Activated naive CD8-positive, alpha-beta T cell treated with anti-CD3 and anti-CD28 coated beads, Interleukin-2, amount 50 U/mL, for 16 hours (primary cell): ENCODE measurements at places on chromosomes 11 and 22.

GRCh38 chr11:35943713-35944502 is at the start of gene LDLRAD3:
LDLRAD3 (plus strand) TSS chr11:35944062; CDS start chr11:35944099, 37 bp downstream.
- no peak for DNase-seq

DNA sequence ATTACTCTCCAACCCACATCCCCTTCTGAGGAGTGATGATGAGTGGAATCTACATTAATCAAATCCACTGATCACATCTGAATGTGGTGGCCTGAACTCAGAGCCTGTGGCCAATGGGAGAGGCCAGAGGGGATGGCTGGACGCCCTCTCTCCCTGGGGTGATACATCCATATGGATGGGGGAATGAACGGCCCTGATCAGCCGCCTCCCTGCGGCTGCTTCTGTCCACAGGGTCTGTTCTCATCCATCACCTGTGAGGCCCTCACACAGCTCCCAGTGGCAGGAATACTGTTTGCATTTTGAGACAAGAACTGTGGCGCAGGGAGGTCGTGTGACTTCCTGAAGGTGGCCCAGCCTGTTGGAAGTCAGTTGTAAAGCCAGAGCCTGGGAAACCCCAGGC is 78.3 kb upstream of the SHISAL1 start:
- no peak for DNase-seq

- no peak for DNase-seq
Observed at GRCh38 chr22:47019012-47019790, 256.8 kb downstream of the TBC1D22A start.

DNA sequence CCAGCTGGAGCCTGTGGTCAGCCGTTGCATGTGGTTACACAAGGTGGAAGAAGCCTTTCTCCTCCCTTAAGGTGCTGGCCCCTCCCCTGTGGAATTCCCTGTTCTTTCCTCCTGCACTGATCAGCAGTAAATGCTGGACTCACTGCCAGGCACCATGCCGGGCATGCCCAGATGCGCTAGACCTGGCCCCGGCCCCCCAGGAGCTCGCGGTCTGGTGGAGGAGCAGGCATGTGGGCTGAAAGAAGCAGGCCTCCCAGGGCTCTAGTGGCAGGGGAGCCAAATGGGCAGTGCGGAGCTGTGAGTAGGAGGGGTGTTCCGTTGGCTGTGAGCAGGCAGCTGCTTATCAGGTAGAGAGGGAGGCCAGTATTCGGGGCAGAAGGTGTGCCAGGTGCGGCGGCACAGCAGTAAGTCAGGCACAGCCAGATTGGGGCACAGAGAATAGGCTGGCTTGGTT is 10.2 kb downstream of the DGKZ start:
- DNase-seq: no peak

DNA sequence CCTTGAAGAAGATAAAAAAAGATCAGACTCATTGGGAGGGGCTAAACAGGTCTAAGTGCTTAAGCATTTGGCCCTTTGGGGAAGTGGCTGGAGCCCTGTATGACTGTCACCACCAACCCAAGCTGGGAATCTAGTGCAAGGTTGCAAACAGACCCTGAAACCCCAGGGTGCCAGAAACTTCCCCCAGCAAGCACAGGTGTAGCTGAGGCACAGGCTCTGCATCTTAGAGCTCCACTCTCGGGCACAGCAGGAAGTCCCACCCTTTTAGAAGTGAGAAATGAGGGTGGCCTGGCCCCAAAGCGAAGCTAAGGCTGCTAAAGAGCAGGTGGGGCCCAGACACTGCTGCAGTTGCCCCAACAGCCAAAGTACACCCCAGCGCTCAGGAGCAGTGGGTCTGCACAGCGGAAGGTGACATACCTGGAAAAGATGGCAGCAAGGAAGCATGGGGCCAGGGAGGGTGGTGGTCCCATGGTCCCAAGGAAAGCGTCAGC is 5.8 kb upstream of the KDM2A start:
- DNase-seq: no peak

- DNase-seq: no peak
Observed at GRCh38 chr11:91960770-91961169, 263.8 kb upstream of the FAT3 start.

DNA sequence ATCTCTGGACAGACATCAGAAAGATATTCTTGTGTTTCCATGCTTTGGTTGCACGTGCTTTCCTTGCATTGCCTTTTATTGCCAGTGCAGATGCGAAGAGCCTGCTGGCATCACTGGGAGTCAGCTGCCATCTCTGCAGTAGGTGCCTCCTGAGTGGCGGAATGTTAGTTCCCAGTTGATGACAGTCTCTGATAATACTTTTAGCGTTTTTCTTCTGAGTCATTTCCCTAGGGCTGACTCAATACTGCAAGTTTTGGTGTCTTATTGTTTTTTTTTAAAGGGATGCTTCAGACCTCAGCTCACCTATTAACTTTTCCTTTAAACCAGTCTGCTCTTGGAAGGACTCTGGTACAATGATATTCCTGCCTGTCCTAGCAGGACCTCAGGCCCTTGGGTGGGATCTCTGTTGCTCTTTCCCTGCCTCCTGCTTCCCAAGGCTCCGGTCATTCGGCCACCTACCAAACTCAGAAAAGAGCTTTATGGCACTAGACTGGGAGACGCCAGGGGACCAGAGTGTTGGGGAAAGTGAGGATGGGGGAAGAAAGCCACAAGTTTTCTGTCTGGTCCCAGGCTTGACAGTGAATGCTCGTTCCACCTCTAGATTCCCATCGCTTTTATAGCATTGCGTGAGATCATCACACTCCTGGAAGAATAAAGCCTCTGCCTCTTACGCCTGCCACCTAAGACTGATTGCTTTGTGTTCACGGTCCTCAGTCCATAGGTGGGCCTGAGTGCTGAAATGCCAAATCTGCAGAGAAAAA is 308.7 kb downstream of the DDX10 start:
- DNase-seq: no peak

DNA sequence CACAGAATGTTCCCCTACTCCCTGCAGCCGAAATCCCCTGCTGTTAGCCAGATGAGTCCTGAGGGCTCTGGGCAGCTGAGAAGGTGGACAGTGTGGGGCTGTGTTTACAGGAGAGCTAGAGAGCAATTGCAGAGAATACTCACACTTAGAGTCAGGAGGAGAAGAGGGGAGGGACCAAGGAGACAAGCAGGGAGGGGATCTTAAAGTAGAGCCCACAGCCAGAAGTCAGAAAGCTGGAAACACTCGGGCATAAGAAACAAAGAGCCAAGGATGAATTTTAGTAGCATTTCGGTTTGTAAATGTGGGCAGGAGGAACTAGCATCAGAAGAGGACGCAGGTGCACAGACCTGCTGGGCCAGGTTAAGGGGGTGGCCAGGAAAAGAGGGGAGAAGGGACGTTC is 1435.9 kb downstream of the BRD1 start:
- DNase-seq: no peak

- DNase-seq: no peak
Observed at GRCh38 chr11:134276396-134277182, 410 bp downstream of the GLB1L3 start.

- no peak for DNase-seq
Observed at GRCh38 chr22:19810381-19811201, 44.1 kb downstream of the GNB1L start.

DNA sequence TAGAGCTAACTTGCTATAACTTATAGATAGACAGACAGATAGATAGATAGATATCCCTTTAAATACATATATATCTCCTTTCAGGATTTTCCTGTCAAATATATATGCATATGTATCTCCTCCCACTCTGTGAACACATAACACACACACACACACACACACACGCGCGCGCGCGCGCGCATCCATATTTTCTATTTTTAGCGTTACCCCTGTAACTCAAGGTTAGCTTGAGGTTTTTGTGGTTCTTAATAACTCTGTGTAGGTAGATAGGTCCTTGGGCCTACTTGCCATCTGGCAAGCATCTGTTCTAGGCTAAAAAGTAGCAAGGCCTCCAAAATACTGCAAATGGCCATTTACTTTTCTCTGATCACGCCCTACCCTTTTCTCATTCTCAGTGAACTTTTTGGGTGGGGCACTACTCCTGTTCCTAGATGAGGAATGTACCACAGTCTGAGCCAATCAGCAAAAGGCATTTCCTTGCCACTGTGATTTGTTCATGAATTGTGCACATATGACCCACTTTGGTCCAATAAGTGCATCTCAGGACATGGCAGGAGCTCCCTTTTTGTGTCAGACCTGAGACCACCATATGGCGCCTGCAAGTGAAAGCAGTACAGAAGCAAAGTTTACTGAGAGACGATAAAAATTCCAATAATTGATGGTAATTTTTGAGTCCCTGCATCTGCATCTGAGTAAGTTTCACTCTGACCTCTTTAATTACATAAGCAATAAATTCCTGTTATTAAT is 740.5 kb upstream of the API5 start:
- no peak for DNase-seq

- no peak for DNase-seq
Observed at GRCh38 chr11:123054301-123055065, 7.5 kb downstream of the HSPA8 start.

GRCh38 chr11:113106507-113106906 is 145.3 kb downstream of the NCAM1 start:
- no peak for DNase-seq

GRCh38 chr11:119237515-119237914 is 31.4 kb downstream of the CBL start:
- DNase-seq: no peak

- no peak for DNase-seq
Observed at GRCh38 chr11:119700536-119701346, 28.3 kb downstream of the NECTIN1 start.

DNA sequence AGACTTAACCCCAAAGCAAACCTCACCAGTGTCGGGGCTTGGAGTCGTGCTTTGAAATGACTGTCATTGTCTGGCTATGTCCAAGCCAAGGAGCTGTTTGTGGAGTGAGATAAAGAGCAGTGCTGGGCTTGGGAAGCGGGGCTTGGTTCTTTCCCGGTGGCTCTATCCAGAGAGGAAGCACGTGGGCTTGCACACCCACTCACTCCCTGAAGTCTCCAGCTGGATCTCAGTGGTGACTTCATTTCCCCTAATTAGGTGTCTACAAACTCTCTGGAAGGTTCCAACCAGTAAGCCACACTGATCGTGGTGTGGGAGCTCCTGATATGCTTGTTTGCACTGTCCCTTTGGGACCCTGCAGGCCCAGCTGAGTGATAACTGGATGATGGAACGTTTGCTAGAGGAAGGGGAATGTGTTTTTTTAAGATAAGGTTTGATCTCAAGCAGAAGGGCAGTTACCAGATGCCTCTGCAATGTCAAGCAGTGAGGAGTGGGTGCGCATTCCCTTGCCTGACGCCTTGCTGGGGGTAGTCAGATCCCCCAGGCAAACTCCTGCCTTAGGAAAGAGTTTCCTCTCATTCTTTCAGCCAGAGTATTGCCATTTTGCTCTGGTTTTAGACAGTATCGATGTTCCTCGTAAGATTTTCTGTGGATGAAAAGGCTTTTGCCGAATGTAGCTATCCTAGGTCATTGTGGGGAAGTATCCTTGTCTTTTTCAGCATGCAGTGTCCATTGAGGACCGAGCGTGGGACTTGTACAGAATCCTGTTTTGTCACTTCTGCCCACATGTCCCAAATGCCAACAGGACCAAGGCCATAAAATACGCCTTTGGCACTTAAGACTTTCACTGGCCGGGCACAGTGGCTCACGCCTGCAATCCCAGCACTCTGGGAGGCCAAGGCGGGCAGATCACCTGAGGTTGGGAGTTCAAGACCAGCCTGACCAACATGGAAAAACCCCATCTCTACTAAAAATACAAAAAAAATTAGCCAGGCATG is 90.9 kb downstream of the MICAL2 start:
- no peak for DNase-seq

- DNase-seq: no peak
Observed at GRCh38 chr11:73189315-73189714, 28.8 kb upstream of the P2RY2 start.

GRCh38 chr11:765025-765801 is 12.1 kb downstream of the GATD1 start:
- no peak for DNase-seq

DNA sequence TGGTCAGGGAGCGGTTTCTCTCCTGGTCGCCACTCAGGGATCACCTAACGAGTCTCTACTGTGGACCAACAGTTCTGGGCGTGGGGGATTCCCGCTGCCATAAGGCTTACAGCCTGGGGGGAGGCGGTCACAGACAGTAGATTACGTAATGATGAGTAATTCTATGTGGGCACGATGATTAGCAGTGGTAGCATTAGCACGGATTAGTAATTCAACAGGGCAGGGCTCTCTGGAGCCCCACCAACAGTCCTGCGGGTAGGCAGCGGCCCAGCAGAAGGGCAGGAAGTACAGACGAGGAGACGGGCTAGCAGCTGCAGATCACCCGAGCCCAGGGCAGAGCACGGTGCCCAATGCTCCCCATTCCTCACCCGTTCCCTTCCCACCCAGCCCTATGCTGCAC is 3.6 kb downstream of the SHISAL1 start:
- no peak for DNase-seq
